ENCODE measurements at places on chromosomes 12 and 14.

DNA sequence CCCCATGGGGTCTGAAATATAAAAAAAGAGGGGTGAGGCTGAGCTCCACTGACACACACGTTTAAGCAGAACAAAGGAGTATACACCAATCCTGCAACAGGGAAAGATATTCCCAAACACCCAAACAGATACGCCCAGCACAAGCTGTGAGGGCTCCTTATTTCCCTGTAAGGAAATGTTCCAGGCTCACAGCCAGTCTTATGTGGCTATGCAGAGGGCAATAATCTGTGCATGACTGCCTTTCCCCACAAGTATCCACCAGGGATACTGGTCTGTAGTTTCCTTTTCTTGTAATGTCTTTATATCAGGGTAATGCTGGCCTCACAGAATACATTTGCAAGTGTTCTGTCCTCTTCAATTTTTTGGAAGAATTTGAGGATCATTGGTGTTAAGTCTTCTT is 141.7 kb upstream of the DAAM1 start:
- no peak for DNase-seq

DNA sequence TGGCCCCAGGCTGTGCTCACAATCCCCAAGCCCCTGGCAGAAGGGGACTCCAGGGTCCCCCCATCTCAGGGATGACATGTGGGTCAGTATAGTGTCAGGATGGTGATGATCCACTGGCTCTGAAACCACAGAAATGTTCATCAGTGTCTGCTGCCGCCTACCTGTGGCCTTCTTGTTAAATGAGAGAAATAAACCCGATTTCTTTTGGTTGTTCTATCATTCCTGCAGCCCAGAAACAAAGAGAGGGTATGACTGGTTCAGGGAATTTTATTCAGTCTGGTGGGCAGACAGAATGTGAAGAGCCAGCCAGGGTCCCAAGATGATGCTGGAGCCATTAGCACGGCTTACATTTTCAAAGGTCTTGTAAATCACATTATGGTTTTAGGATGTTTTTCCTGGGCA is 86.6 kb downstream of the CRADD start:
- DNase-seq, result no peak

DNA sequence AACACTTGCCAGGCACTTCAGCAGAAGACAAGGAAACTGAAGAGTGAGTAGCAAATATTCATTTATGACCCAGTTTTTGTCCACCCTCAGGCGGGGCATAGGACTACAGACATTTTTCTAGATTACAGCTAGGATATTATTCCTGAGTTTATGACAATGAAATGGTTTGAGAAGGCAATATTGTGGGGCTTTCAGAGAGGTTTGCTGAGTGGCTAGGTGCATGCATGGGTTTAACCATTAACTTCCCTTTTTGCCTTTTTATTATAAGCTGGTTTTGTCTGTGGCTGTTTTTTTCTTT is 104.0 kb upstream of the BCAT1 start:
- no peak for DNase-seq

DNA sequence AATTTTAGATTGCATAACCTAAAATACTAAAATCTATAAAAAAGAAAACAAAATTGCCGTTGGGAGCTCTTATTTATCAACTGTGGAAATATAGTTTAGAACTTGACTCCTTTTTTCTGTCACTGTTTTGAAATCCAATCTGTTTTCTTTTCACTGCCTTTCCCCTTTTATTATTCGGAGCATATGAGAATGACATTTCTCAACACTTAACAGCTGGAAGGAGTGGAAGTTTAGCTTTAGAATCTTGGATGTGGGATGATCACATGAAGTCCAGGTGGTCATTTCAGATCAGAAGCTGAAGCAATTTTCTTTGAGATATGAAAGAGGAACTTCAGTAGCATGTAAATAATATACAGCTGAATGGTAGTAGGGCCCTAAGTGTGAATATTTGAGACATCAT is 16.7 kb downstream of the TRHDE start:
- no peak for DNase-seq

DNA sequence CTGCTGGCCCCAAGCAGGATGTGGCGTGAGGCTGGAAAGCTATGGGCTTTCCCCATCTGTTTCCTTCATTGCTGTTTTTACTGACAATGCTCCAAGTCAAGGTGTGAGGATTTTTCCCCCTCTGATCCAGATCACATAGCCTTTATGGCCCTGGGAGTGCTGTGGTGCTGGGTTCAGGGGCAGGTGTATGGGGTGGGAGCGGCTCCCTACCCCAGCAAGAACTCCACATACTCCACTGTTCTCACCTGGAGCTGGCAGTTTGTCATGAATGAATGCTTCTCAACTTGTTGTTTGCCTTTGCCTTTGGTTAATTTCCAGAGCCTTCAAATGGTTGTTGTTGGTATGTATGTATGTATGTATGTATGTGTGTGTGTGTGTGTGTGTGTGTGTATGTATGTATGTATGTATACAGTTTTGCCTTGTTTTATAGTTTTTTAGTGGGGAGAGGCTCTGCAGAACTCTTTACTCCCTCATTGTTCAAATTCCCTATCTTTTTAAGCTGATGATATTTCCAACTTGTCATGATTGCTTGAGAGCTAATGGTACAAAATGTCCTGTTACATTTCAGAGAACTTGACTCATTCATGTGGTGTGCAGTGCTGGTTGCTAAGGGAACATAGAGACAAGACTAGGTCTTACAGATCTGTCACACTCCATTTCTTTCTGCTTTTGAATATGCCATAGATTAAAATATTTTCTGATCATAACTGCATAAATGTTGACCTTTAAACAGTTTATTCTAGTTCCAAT is 36.6 kb upstream of the ASPG start:
- DNase-seq, result no peak

- no peak for DNase-seq
Observed at GRCh38 chr14:63322897-63323573, 4.3 kb upstream of the GPHB5 start.

- DNase-seq, result no peak
Observed at GRCh38 chr14:53757732-53758131, 198.9 kb downstream of the BMP4 start.

DNA sequence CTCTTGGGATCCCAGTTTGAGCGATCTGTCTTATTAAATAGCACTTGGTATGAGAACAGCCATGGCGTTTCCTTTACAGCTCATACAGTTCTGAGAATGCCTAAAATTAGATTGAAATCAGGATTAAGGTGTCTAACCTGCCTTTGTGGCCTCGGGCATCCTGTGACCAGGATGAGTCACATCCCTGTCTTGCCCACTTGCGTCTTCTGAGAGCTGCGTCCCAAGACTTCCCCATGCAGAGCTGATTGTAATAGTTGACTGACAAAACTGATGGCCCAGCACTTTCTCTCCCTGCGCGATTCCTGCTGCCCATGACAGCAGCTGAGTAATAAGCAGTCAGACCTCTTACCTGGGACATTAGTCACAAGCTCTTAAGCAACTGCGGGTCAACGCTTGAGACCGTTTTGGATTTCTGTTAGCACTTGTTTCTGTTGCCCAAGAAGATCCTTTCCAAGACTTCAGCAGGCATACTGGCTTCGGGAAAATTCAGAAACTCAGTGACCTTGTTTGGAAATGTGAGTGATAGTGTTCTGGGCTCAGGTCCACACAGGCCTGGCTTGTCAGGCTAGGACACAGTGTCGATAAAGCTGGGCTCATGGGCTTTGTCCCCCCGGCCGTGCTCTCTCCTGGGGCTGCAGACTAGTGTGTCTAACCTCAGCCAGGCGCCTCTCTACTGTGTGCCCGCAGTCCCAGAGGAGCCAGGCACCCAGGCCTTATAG is 169.9 kb upstream of the HIF1A start:
- peak; percentile 63 for DNase-seq

GRCh38 chr12:63103494-63104131 is 47.4 kb downstream of the AVPR1A start:
- no peak for DNase-seq

DNA sequence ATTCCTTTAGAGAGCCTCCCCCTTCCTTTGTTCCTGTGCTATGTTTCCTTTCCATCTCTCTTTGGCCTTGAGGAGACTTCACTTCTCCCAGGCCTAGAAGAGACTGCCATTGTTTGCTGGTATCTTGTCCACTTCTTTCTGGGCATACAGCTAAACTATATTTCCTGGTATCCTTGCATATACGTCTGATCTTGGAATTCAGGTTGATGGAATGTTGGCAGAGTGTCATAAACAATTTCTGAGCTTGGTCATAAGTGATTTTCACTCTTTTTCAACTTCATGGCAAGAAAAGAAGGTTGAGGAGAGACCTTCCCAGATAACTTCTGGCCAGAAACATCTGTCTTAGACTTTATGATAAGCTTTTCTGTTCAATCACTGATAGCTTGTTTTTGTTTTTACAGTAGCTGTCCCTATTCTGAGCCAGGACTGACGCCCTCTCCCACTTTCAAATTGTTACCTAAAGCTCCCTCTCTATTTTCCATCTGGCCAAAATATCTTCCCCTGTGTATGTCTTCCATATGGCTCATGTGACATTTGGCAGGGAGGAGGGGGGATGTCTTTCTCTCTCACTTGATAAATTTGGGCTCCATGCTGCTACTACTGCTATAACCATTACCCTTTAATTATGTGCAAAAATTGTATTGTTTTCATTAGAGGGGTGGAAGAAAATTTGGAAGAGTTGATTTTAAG is 457.0 kb downstream of the ADAMTS20 start:
- no peak for DNase-seq
